Renal cortical epithelial cell (primary cell): ENCODE measurements at places on chromosomes 4 and X. TPM values are rescaled to one million over a fixed set of nuclear protein-coding genes. Genes with fewer than 3 reads are reported as not detected.

The SASH3 gene
- not detected in 2 replicates for total RNA-seq

The DRD5 gene
- total RNA-seq, result not detected in 2 replicates

The ZAR1 gene
- 0.17 TPM in 1 of 2 replicates, not detected in the other for total RNA-seq

The CCKAR gene
- total RNA-seq, result 0.05 TPM in 1 of 2 replicates, not detected in the other

The FMR1NB gene
- not detected in 2 replicates for total RNA-seq

The MAGEE2 gene
- total RNA-seq, result not detected in 2 replicates

- no peak for DNase-seq
Measured at GRCh38 chr4:16122784-16123183, 39.0 kb upstream of the PROM1 start.

DNA sequence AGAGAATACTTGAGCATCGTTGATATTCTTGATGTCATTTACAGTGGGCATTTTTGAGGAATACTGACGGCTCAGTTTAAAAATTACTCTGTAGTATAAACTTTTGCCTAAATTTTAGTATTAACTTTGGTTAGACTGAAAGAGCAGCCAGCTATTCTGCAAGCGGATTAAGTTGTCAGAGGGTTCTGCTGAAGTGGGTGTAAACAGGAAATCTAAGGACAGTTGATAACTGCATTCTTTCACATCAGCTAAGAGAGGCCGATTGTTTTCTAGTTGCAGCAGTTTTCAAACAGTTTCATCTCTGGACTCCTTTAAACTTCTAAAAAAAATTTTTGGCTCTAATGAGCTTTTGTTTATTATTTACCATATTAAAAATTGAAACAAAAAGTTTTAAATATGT, 149.6 kb downstream of the RAPGEF2 start:
- DNase-seq, result no peak

- DNase-seq, result peak; percentile 40
Measured at GRCh38 chrX:39331082-39331704, 529.9 kb downstream of the MID1IP1 start.

DNA sequence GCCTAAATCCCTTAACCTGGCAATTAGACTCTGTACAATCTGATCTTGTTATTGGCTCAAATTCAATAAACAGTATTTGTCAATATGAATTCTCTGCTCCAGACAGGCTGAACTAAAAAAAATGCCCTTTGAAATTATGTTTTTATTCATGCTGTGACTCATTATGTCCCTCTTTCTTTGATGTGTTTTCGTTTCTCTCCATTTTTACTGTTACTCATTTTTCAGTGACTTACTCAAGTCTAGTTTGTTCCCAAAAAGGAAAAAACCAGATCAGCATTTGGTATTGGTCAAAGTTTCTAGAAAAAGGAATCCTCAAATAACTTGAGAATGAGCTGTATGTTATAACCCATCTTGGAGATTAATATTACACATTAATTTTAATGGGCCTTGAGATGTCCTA, 40.4 kb downstream of the UNC5C start:
- DNase-seq, result no peak

DNA sequence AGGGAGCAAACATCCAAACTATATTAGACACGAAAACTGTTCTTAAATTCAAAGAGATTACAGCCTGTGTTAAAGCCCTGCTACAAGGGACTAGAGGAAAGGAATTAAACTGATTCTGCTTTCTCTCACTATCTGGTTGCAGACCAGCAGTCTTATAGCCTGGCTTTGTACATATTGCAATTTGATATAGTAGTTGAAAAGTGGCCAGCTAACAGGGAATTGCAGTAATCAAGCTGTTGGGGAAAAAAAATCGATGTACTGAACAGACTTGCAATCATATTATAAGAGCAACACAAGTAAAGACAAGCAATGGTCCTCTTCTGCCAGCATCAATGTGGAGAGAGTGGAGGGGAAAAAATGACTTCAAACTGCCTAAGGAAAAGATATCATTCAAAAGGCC, 364.4 kb upstream of the EPHA5 start:
- no peak for DNase-seq

- peak; percentile 53 for DNase-seq
Measured at GRCh38 chr4:16187455-16187854, 38.8 kb downstream of the TAPT1 start.

GRCh38 chrX:136867096-136867491, 13.4 kb downstream of the RBMX start:
- no peak for DNase-seq

GRCh38 chrX:105267167-105267566, 46.7 kb upstream of the TEX13A start:
- DNase-seq, result no peak

GRCh38 chr4:88320224-88320779, 35.9 kb upstream of the PPM1K start:
- peak; percentile 93 for DNase-seq

DNA sequence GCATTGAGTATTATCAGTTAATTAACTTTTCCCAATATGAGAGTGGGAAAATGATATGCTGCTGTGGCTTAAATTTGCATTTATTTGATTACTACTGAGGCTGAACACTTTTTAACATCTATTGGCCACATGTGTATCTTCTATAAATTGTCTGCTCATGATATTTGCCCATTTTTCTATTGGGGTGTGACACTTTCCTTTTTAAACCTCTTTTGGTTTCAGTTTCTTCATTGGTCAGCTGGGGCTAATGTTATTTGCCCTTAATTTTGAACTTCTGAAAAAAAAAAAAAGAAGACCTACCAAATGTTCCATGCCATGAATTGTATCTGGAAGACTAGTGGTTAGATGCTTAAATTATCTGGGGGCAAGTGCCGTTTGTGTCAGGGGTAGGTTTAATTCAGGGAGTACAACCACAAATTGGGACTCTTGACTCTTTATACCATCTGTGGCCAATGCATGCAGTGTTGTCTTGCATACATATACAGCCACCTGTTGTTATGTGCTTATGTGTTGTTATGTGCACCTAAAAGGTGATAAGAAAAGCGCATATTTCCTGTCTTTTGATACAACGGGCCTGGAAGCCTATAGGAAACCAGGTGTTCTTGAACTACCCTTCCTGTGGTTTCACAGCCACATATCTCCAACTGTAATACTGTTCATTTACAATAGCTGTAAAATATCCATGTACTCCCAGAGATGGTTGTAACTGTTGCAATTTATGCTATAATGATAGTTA, 49.0 kb downstream of the SH2D1A start:
- no peak for DNase-seq

DNA sequence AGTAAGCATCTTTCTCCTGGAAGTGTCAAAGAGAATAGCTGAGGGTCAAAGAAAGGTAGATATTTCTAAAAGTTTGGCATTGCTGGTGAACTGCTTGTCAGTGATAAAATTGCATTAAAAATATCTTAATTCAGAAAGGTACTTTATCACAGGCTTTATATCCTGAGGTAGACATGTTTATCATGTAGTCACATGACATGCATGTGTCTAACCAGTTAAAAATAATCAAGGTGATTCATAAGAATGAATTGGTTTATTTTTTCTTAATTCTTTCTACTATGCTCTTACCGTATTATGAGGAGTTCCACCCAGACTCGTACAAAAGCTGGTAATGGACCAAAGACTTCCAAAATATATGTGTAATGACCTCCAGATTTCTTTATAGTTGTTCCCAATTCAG, 6.1 kb downstream of the SLC7A11 start:
- DNase-seq, result no peak

DNA sequence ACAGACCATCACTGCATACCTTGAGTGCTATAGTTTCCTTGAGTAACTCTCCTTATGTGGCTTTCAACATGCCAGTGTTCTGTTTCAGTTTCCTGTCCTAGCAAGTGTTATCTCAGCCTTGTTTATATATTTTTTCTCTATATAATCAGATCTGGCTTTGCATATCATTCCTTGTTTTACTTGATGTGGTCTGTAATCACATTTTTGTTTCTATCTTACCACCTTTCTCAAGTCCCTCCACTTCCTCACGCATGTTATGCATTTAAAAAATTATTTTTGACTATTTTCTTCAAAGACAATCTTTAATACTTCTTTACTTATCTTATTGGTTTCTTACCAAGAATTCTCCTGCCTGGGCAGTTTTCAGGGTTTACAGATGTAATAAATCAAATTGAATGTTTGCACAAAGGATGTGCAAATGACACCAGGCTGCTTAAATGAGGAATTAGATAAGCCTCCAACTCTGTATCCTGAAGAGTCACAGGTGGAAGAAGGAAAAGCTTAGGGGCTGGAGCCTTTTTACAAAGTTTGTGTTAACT, 351.2 kb downstream of the BMPR1B start:
- no peak for DNase-seq
